ENCODE measurements at places on chromosomes 7 and 10.

- DNase-seq, result no peak
These were observed 22.6 kb downstream of the WDR11 start for GRCh38 chr10:120873741-120874140.

DNA sequence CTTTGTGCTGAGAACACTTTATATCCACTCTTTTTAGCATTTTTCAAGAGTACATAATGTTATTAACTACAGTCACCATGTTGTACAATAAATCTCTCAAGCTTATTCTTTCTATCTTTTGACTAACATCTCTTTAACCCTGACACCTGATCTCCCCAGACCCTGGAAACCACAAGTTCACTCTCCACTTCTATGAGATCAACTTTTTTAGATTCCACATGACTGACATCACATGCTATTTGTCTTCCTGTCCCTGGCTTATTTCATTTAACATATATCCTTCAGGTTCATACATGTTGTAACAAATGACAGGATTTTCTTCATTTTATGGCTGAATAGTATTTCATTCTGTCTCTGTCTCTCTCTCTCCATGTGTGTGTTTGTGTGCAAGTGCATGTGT, 15.5 kb downstream of the SLC13A1 start:
- DNase-seq, result no peak

GRCh38 chr7:130400120-130400572, 19.9 kb downstream of the CPA1 start:
- no peak for DNase-seq

- no peak for DNase-seq
These were observed 610.0 kb downstream of the KCNMA1 start for GRCh38 chr10:77027576-77027975.

DNA sequence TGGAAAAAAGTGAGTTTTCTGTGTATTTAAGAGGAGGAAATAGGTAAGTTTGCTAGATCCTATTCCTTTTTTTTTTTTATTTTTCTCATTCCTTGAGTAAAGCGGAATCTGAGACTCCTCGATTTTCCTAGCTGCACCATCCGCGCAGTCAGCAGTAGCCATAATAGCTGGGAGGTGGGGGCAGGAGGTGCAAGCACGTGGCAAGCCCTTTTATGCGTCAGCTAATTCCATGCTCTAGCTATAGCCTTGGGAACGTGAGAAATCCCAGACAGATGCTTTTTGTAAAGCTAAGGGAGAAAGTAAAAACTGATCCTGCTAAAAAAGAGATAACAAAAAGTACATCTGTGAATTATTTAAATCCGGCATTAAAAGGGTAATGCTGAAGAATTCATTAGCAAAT, 33.2 kb upstream of the TPK1 start:
- no peak for DNase-seq
